ENCODE measurements at places on chromosomes 13 and 19.

GRCh38 chr19:34692549-34692948, 15.1 kb downstream of the ZNF302 start:
- no peak for DNase-seq

DNA sequence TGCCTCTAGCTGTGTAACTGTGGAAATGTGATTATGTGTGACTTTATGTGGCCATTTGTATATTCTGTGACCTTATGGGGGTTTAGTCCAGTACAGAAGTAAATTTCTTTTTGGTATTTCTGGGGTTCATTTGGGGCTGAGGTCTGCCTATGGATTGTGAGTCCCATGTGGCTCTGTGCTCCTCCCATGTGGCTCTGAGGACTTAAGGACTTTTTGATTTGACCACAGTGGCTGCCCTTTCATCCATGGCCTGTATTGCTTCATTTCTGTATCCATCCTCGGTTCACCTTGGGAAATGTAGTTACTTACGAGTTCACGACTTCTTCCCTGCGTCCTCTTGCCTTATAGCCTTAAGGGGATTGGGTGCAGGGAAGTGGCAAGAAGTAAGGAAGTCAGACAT, 1.0 kb downstream of the ZNF420 start:
- DNase-seq: no peak

- no peak for DNase-seq
These were observed 7.0 kb downstream of the TMEM221 start for GRCh38 chr19:17441241-17442021.

DNA sequence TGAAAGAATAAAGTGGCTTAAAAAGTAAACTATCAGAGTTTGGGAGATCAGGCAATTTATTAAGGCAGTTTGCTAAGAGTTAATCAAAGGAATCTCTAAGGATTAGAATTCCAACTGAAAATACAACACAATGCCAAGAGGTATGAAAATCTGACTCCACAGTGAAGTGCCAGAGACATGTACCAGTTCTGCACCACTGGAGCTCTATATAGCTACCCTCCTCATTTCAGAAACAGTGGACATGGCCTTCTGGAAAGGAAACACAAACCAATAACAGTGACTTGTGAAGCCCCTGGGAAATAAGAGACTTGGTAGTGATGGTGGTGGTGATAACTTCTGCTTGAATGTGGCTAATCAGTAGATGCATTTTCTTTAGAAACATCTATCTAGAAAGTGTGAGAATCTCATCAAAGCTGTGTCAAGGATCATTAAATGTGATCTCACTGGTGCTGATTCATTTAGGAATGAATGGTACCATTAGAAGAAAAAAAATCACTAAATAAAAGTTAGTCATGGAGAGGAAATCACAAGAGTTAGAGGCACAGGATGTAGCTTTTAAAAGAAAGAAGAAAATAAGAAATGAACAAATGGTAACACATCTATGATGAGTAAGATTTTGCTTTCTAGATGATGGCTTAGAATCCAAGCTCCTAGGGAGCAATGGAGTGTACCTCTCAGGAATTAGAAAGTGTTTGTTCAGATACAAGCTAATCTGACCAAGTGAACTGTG, 20.1 kb upstream of the N4BP2L1 start:
- DNase-seq: no peak

DNA sequence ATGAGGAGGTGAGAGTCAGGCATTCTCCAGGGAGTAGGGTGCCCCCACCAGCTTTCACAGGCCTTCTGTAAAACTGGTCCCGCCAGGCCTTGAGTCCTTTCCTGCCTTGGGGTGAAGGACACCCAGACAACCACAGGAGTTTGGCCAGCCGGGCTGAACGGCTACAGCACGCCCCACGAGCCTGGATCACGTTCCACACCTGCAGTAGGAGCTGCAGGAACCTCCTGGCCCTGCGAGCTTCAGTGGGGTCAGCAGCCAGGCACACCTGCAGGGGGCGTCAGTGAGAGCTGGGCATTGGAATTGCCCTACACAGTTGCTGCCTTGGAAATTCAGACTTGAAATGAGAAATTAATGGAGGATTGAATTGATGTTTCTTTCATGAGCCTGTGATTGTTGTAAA, 45.7 kb downstream of the COL4A2 start:
- DNase-seq: no peak

GRCh38 chr19:8322638-8322997, 1.3 kb downstream of the RPS28 start:
- no peak for DNase-seq

GRCh38 chr13:51479199-51479523, 26.3 kb upstream of the INTS6 start:
- DNase-seq: no peak

- no peak for DNase-seq
These were observed 21.9 kb downstream of the CILP2 start for GRCh38 chr19:19559931-19560330.

- DNase-seq: no peak
These were observed 125.3 kb downstream of the KATNAL1 start for GRCh38 chr13:30181888-30182651.

DNA sequence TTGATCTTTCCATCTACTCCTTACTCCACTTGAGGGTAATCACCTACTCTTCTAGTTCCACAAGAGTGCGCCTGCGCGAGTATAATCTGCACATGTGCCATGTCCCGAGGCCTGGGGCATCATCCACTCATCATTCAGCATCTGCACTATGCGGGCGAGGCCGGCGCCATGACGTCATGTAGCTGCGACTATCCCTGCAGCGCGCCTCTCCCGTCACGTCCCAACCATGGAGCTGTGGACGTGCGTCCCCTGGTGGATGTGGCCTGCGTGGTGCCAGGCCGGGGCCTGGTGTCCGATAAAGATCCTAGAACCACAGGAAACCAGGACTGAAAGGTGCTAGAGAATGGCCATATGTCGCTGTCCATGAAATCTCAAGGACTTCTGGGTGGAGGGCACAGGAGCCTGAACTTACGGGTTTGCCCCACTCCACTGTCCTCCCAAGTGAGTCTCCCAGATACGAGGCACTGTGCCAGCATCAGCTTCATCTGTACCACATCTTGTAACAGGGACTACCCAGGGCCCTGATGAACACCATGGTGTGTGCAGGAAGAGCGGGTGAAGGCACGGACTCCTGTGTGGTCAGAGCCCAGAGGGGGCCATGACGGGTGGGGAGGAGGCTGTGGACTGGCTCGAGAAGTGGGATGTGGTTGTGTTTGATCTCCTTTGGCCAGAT, 2.7 kb upstream of the KLK2 start:
- DNase-seq: no peak

GRCh38 chr13:62433660-62434059, 1018.0 kb upstream of the PCDH20 start:
- DNase-seq: no peak

DNA sequence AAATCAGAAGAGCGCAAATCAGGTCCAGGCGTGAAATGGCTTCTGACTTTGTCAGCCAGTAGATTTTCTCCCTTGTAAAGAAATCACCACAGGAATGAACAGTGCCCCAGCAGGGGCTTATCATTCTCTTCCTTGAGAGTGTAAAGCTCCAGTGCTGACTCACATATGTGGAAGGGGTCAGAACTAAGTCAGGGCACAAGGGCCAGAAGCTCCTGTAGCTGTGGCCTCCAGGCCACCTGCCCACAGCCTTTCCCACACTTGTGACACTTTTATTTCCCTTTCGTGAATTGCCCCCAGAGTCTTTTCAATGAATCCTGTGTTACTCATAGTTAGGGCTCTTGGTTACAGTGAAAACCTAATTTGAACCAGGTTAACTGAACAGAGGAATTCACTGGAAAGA, 99.6 kb downstream of the SUCLA2 start:
- no peak for DNase-seq

DNA sequence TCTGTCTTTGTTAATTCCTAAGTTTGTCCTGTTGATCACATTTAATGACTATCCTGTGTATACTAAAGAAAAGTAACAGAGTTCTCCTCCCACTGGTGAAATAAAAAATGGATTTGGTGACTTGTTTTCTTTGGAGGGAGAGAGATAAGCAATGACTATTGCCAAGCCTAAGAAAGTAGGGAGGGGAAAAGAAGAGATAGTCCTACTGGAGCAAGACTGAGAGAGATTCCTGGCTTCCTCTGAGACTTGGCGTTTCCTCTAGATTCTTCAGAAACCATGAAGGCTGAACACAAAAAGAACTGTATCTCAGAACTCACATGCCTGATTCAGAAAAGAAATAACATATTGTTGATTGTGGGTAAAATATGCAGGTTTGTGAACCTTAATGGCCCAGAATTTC, 406.5 kb downstream of the FOXO1 start:
- no peak for DNase-seq

GRCh38 chr13:113105921-113106452, 396 bp downstream of the F7 start:
- no peak for DNase-seq

DNA sequence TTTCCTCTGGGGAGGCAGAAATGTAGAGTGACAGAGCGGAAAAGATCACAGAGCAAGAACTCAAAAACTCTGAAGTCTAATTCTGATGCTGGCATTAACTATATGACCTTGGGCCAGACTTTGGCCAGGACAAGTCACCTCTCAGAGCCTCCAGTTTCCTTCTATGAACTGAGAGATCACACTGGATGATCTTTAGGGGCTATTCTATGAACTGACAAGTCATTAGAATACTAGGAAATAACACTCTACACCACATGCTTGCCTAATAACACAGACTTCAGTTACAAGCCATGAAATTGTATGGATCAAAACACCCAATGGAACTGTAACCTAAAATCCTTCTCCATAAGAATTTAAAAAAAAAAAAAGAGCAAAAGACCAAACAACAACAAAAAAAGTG, 16.9 kb downstream of the SLC25A30 start:
- DNase-seq: no peak

DNA sequence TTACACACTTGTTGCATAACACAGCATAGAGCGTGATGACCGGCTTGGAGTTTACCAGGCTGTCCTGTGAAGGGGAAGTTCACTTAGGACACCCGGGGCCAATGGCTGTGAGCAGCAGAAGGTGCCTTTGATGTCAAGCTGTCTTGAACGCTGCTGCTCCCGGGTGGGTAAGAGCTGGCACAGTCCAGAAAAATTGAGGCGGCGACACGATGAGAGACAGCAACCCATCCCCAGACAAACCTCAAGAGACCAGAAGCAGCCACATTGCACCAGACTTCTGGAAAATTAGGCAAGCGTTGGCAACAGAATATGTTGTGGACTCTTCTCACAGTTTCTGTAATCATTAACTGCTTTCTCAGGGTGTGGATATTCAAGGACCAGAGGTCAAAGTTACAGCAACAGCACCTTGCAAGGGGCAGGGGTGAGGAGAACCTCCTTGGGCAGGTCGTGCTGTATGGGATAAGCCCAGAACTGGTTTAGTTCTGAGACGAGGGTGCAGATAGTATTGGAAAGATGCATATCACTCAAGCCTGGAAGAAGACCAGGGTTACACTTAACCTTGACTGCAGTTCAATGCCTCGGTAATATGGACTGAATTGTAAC, 10.1 kb downstream of the NFILZ start:
- no peak for DNase-seq

DNA sequence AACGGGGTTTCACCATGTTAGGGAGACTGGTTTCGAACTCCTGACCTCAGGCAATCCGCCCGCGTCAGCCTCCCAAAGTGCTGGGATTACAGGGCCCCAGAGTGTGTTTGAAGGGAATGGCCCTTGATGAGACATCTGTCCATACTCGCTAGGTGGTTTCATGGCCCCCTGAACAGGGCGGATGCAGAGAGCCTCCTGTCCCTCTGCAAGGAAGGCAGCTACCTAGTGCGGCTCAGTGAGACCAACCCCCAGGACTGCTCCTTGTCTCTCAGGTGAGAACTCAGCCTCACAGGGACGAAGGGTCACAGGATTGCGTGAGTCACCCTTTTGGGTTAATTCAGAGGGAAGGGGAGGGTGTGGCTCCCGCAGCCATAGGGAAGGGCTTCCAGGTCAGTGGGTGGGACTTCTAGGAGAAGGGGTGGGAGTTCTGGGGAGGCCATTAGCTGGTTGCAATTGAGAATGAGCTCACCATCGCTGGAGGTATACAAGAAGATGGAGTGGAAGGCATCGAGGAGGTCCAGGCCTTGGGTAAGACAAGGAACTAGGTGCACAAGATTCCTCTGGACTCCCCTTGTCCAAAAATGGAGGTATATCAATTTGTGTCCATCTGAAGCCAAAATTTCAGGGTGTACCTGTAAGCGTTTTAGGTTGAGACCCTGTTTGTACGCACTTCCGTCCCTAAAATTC, 9.2 kb downstream of the SHD start:
- DNase-seq: no peak

DNA sequence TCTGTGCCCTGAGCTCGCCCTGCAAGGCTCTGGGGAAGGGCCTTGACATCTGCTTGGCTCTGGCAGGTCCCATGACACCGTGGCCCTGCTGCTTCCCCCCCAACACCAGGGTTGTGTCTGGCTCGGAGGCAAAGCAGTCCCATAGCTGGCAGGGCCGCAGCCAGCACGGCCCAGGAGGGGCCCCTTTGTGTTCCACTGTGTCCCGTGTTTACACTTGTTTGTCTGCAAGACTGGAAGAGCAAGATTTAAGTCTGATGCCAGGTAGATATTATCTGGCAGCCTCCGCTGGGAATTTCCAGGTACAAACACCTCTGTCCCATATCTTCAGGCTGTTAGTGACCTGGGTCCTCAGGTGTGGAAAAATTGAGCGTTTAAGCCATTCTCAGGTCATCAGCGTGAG, 44.3 kb downstream of the MCF2L start:
- DNase-seq: no peak

DNA sequence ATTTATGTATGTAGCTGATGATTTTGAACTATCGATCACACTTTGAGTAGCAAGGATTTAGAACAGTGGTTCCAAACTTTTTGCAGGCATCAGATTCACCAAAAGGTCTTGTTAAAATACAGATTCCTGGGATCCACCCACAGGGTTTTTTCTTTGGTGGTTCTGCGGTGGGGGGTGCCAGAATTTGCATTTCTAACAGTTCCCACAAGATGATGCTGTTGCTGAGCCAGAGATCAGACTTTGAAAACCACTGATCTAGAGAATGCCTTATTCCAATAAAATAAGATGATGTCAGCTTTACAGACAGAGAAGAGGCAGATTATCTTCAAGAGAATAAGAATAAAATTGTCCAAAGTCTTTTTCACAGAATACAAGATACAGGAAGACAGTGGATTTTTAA, 80.9 kb upstream of the SHISA2 start:
- no peak for DNase-seq

GRCh38 chr19:47813304-47813994, 8.3 kb upstream of the CRX start:
- peak; percentile 35 for DNase-seq

- DNase-seq: no peak
These were observed 13.8 kb downstream of the STK24 start for GRCh38 chr13:98563071-98563470.

DNA sequence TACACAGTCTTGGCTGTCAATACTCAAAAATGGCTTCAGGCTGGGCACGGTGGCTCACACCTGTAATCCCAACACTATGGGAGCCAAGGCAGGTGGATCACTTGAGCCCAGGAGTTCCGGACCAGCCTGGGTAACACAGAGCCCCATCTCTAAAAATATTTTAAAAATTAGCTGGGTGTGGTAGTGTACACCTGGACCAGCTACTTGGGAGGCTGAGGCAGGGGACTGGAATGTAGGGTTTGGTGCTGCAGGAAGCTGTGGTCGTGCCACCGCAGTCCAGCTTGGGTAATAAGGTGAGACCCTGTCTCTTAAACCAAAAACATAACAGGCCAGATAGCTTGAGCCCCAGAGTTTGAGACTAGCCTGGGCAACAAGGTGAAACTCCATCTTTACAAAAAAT, 6.7 kb upstream of the CHERP start:
- no peak for DNase-seq

GRCh38 chr19:49338023-49338677, 2.9 kb downstream of the CD37 start:
- DNase-seq: no peak

- no peak for DNase-seq
These were observed 67.7 kb downstream of the KCTD15 start for GRCh38 chr19:33864311-33864850.
